ENCODE measurements at places on chromosomes 5 and 9. TPM values are rescaled to one million over a fixed set of nuclear protein-coding genes. Genes with fewer than 3 reads are reported as not detected.

Gene ITGA1
- total RNA-seq = 36.5 TPM

Gene PCDHB15
- total RNA-seq = 4.3 TPM

Gene ENTPD2
- total RNA-seq = 3.7 TPM

Gene COMMD10
- total RNA-seq = 33.1 TPM

Gene CD72
- total RNA-seq = 1.6 TPM

Gene TMEM215
- 0.66 TPM for total RNA-seq

Gene EDIL3
- total RNA-seq = 7.6 TPM

All from muscle of leg (tissue), 16 donors.